Naive B cell (primary cell): ENCODE measurements at places on chromosomes 2 and 18. TPM values are rescaled to one million over a fixed set of nuclear protein-coding genes. Genes with fewer than 3 reads are reported as not detected.

Gene TEKT4
- not detected for polyA plus RNA-seq

Gene TRAF3IP1
- 3.3 TPM for polyA plus RNA-seq

Gene SH3BP4
- polyA plus RNA-seq: 2.1 TPM

Gene LBX2
- not detected for polyA plus RNA-seq

Gene ST3GAL5
- 16.7 TPM for polyA plus RNA-seq

Gene VSNL1
- polyA plus RNA-seq: not detected

Gene MYO7B
- 7.0 TPM for polyA plus RNA-seq

Gene ERICH2
- not detected for polyA plus RNA-seq

Gene NLRC4
- not detected for polyA plus RNA-seq

Gene KIF5C
- 0.47 TPM for polyA plus RNA-seq

Gene RAX
- polyA plus RNA-seq: not detected

Gene UGT1A5
- polyA plus RNA-seq: not detected

Gene PKDCC
- polyA plus RNA-seq: not detected

Gene ZNF396
- polyA plus RNA-seq: 0.67 TPM

Gene DUSP2
- polyA plus RNA-seq: 95.0 TPM

Gene GALNT3
- polyA plus RNA-seq: 3.7 TPM

Gene EPHA4
- 0.84 TPM for polyA plus RNA-seq

Gene SERPINB3
- not detected for polyA plus RNA-seq

Gene UGT1A7
- polyA plus RNA-seq: not detected

Gene BMP10
- not detected for polyA plus RNA-seq
